ENCODE measurements at places on chromosomes 16 and 17.

GRCh38 chr17:6574687-6575595 is 18.6 kb upstream of the PITPNM3 start:
- DNase-seq = peak; percentile 43

DNA sequence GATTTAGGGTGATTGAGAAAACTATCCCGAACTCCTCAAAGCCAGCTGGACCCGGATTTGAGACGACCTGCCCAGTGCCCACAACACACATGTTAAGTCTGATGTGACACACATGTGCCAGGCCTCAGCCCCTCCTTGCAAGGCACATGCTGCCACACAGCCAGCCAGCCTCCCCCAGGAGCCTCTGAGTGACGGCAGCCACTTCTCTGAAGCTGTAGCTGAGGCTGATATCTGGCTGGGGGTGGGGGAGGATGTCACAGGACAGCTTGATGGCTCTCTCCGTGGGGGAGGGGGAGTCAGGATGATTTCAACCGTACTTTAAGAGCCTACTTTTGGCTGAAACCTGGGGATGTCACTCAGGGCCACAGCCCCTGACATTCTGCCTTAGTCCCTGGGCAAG is 40.9 kb downstream of the SRCIN1 start:
- no peak for DNase-seq

GRCh38 chr17:5816491-5817070 is 232.3 kb upstream of the NLRP1 start:
- DNase-seq = peak; percentile 30

DNA sequence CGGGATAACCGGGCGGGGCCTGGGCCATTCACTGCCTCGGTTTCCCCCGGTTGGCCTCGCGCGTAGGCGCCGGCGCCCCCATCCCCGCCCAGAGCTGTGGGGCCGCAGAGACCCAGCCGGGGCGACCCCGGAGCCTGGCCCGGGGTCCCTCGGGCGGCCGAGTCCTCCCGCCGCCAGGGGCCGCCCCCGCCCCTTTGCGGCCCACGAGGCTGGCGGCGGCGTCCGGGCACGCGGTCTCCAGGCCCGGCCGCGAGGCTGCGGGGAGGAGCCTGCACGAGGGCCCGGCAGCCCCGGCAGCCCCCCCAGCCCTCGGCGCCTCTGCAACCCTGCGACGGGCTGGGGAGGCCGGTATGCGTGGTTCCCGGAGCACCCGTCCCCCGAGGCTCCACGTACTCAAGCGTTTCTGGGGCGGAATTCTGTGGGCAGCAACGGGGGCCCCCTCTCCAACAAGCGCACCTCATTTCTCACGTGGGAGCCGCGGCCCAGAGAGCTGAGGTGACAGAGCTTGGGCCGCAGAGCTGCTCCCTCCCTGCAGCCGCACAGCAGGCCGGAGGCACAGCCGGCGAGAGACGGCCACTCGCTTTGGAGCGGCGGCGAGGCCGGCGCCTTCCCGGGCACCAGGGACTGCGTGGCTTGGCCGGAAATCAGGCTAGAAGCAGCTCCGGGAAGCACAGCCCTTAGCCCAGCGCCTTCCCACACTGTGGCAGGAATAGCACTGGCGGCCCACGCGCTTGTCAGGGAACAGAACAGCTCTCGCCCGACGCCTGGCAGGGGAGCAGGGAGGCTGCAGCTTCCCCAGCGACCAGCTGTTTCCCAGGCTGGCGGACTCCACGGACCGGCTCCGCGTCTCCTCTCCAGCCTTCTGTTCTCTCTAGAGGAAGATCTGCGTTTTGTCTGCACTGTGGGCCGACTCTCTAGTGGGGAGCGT is 867 bp upstream of the LIMD2 start:
- DNase-seq = peak; percentile 49

DNA sequence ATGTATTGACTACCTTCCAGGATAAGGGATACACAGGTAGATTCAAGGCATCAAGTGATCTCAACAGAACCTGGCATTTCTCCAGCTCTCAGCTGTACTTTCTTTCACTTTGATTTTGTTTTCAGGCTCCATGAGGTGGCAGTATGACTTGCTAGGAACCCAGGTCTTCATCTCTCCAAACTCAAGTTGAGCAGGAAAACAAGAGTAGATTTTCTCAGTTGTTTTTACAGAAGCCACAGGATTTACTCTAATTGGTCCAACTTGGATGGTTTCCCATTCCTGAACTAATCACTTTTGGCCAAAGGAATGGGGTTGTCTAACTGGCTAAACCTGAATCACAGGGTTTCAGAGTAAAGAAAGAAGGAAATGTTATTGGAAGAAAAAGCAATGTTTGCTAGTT is 146.6 kb downstream of the TRIM37 start:
- peak; percentile 48 for DNase-seq

DNA sequence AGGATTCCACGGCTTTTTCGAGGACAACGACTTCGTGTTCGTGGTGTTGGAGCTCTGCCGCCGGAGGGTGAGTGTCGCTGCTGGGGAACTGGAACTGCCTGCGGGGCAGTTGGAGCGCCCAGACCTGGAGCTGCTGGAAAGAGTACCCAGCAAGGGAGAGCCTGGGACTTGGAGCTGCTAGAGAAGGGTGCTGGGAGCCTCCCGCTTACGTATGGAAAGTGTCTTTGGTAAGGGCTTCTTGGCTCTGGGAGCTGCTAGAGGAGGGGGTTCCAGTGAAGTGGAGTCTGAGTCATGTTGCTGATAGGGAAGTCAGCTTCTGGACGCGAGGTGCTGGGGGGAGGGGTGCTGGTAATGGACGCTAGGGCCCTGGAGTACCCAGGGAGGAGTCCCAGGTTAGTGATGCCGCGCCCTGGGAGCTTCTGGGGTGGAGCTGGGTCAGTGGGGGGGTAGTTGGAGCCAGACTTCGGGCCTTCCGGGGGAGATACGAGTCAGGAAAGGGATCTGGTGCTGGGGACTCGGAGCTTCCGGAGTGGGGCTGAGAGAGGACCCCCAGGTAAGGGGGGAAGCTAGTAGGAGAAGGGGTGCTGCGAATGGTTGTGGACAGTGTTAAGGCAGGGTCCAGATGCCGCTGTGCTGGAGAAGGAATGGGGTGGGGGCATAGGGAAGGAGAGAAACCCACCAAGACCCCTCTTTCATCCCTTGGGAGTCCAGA is 741 bp downstream of the PLK1 start:
- DNase-seq = peak; percentile 23

DNA sequence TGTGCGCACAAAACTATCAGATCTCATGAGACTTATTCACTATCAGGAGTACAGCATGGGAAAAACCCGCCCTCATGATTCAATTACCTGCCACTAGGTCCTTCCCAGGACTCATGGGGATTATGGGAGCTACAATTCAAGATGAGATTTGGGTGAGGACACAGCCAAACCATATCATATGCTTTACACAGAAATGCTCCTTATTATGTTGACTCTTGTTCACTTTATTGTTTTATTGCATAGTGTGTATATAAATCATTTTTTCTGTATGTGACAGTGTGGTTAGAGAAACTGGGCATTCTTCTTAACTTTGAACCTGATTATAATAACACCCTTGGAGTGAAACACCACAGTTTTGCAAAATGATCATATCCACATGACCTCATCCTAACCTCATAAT is 212.8 kb upstream of the TNRC6C start:
- DNase-seq = no peak

- no peak for DNase-seq
Observed at GRCh38 chr17:29914819-29915537, 15.1 kb downstream of the SSH2 start.

DNA sequence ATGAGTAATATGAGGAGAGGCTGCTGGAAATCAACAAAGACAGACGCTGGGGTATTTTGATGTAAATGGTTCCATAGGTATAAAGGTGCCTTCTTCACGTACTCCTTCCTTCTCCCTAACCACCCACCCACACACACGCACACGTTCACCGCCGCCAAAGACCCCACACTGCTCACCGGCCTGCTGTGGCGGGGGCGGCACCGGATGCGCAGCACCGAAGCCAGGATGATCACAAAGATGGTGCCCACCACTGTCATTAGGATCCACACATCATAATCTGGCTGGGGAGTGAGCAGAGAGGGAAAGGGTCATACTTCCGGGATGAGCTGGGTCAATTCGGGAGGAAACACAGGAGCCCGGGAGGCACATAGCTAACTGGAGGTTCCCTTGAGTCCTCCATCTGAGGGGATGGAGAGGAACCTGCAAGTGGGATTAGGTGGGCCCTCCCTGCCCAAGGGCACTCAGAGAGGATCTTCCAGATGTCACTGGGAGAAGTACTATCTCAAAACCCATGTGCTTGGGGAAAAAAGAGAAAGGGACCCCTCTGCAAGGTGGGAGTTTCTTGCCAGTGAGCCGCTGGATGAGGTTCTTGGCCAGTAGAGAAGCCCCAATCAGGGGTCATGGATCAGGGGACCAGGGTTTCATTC is 10.5 kb upstream of the SUPT4H1 start:
- no peak for DNase-seq

DNA sequence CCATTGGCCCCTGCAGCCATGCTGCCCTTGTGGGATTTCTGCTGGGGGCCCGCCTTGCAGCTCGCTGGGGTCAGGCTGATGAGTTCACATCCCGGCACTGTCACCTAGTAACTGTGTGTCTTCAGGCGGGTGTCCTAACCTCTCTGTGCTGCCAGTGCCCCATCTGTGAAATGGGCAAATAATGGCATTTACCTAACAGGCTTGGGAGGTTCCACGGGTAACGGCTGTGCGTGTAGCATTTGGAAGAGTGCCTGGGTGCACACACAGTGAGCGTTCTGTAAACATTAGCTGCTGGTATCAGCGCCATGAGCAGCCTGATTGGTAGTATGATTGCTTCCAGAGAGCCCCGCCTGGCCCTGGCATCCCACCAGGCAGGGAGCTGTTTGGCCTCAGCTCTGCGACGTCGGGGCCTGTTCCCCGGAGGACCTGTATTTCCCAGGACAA is 167.3 kb upstream of the GSE1 start:
- DNase-seq = no peak

DNA sequence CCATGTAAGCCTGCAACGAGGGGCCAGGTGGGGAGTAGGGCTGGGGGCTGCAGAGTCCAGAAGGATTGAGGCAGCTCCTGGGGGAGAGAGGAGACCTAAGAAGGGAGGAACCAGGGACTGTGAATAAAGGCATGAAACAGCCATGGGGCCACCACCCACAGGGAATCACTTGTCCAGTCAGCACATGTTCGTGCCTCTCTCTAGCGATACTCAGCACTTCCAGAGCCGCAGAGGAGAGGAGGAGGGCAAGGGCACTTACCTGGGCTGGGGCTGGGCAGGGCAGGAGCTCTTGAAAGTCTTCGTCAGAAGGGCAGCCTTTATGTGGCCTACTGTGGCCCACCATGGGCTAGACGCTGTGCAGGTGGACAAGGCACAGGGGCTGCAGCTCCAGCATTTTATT is 24.2 kb downstream of the CACNA1G start:
- no peak for DNase-seq

DNA sequence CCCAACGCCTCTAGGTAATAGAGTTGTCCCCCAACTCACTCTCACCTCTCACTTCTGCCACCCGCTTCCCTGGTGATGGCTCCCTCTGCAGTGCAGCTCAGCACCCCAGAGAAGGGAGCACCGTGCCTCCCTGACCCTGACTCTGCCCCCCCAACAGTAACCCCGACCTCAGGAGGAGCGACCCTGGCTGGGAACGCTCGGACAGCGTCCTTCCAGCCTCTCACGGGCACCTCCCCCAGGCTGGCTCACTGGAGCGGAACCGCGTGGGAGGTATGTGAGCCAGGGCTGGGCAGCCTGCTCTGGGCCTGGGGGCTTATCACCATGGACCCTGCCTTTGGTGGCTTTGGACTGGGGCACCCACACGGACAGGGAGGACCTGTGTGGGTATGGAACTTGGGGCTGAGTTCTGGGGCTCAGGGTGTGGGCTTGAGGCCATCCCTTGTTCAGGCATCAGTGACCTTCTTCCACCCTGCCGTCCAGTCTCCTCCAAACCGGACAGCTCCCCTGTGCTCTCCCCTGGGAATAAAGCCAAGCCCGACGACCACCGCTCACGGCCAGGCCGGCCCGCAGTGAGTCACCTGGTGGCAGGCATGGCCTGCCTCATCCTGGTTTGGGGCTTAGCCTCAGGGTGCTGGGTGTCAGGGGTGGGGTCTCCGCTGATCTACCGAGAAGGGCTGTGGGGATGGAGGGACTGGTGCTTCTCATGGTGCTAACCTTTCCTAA is 6.7 kb upstream of the C17orf107 start:
- no peak for DNase-seq

- peak; percentile 62 for DNase-seq
Observed at GRCh38 chr16:180681-181564, 664 bp downstream of the HBQ1 start.

DNA sequence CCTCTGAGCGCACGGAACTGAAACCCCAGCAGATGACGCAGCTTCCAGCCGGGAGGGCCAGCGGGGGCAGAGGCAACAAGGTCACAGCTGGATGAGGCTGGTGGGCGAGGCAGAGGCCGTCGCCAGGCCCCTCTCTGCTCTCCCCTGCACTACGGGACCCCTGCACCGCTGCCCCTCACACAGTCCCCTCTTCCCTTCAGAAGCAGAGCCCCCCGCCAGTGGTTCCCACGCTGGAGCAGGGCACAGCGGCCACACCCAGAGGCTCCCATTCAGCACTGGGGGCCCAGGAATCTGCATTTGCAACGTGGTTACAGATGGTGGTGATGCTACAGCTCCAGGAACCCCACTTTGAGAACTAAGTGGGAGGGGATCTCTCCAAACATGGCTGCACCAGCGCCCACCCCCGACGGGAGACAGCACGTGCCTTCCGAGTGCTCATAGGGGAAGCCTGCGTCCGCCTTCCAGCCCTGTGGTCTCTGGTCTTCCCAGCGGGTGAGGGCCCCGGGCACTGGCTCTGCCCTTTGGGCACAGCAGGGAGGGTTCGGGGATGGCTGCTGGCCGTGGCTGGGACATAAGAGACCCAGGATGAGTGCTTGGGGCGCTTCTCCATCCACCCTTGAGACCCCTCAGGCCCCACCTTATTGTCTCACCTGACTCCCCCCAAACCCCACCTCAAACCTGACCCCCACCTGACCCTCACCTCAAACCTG is 4.7 kb upstream of the RAB40B start:
- no peak for DNase-seq

DNA sequence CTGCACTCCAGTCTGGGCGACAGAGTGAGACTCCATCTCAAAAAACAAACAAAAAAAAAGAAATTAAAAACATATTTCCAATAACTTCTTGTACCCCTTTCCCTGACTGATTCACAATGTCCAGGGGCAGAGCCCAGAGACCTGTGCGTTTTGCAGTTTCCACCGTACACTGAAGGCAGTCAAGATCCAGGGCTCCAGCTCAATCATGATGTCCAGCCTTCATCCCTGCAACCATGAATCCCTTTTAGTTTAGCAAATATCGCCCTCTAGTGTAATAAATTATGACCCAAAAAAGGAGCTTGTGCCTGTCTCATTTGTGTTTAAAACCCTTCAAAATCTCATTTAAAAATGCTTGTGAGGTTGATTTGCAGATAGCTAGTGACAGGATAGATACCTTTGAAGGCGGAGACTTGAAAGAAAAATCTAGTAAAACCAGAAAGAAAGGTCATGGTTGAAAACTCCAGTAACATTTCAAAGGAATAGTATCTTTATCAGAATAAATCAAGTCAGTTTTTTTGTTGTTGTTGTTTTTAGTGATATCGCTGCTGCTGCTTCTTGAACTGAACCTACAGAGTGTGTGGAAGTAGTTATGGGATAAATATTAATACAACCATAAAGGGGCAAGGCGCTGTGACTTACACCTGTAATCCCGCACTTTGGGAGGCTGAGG is 3.7 kb upstream of the ERN1 start:
- peak; percentile 72 for DNase-seq

GRCh38 chr17:47335101-47335936 is 11.6 kb downstream of the EFCAB13 start:
- DNase-seq = peak; percentile 66
